ENCODE measurements at places on chromosomes 12 and 14.

DNA sequence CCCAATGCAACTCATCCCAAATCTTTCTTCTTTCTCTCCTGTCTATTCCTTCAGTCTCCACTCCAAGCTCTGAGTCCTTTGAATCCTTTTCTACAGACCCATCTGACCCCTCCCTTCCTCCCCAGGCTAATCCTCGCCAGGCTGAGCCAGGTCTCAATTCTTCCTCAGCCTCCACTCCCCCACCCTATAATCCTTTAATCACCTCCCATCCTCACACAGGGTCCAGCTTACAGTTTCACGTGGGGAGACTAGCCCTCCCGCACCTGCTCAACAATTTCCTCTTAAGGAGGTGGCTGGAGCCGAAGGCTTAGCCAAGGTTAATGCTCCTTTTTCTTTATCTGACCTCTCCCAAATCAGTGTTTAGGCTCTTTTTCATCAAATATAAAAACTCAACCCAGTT, 63.8 kb downstream of the MOK start:
- DNase-seq: no peak

DNA sequence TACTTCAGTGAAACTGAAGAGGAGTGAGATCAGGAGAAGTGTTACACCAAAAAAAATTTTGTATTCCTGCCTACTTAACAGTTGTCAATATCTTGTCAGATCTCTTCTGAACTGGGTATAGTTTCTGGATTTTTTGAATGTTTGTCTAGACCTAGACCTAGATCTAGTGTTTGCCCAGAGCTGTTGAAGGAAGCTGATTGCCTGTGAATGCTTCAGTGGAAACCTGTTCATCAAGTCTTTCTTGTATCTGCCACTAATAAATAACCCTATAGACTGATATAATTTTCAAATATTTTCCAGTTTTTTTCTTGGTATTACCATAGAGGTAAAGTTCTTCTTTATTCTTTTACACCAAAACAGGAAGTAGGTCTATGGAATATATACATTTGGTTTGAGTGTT, 781.5 kb upstream of the FBXO33 start:
- no peak for DNase-seq

GRCh38 chr12:88472775-88473174, 107.5 kb downstream of the KITLG start:
- no peak for DNase-seq

- no peak for DNase-seq
These were observed 89.8 kb upstream of the LRIG3 start for GRCh38 chr12:59010118-59010517.

- DNase-seq: no peak
These were observed 154.4 kb downstream of the CALM1 start for GRCh38 chr14:90551070-90551704.

GRCh38 chr14:69780952-69781351, 14.0 kb downstream of the SRSF5 start:
- DNase-seq: no peak

- DNase-seq: no peak
These were observed 35.9 kb upstream of the GSC start for GRCh38 chr14:94805680-94806288.

DNA sequence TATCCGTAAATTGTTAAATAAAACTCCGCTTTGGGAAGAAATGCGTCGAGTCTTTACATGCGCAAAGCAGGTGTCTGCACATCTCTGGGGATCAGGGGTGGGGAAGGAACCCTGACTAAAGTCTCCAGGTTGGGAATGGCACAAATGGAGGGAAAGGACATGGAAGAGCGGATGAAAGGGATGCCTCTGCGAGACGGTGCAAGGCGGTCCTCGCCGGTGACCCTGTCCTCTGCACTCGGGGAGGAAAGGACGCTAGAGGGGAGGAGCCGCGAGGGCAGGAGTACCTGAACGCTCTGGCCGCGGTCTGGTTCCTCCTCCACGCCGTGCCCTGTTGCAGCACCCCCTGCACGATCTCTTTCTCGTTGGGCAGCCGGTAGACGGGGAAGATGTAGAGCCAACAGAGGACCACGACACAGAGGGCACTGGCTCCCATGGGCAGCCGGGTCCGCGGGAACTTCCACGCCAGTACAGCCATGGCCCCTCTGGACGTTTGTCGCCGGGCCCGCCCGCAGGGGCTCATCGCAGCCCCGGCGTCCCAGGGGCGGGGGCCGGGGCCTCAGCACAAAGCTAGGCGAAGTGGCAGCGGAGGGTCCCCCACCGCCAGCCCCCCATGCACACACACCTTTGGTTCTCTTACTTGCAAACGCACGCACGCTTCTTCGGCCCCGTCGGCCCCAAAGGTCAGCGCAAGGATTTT, 646 bp downstream of the ST8SIA1 start:
- DNase-seq: no peak

- no peak for DNase-seq
These were observed 518.6 kb downstream of the VRK1 start for GRCh38 chr14:97315790-97316189.

GRCh38 chr14:84262932-84263331, 1267.0 kb upstream of the FLRT2 start:
- DNase-seq: no peak

DNA sequence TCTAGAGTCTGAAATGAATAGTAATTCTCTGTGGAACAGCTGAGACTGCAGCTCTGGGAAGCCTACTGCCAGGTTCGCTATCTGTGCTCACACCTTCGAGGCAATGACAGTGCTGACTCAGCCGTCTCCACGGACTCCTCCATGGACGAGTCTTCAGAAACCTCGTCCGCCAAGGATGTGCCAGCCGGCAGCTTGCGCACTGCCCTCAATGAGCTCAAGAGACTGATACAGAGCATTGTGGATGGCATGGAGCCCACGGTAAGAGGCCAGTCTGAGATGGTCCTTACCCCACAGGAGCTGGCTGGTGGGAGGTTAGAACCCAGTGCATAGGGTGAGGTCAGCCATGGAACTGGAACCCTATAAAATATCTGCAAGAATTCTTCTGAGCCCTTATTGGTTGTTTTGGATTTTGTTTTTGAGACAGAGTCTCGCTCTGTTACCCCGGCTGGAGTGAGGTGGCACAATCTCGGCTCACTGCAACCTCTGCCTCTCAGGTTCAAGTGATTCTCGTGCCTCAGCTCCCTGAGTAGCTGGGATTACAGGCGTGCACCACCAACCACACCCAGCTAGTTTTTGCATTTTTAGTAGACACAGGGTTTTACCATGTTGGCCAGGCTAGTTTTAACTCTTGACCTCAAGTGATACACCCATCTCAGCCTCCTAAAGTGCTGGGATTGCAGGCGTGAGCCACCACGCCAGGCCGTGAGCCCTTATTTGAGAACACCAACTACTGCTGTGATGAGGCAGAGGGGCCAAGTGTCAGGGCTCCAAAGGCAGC, 43.9 kb downstream of the RAB35 start:
- no peak for DNase-seq

DNA sequence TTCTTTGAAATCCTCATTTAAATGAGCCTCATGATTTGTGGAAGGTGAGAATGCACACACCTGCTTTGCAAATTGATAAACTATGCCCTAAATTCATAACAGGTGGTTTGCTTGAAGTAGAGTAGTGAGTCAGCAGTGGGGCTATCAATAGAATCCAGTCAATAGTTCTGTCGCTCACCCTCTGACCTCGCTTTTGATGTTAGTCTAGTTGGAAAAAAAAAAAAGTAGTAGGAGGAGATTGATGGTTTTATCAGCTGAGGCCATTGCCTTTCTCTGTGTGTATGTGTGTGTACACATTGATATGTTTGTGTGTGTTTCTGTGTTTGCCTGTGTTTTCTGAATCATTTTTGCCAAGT, 267.3 kb downstream of the SNAPC1 start:
- no peak for DNase-seq

DNA sequence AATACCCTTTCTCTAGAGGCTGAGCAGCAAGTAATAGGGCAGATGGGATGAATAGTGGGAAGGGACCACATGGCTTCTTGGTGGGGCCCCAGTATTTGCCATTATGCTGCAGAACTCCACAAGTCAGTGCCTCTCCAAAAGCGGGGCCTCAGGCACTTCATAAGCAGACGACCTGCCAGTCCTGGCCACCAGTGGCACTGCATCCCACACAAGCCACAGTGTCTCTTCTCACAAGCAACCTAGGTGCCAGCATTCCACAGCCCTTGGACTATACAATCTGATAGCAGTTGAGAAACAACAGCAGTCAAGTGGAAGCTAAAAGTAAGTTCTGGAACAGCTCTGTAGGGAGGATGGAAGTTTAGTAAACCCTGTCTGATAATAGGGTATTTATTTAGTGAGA, 4.2 kb upstream of the SLC8A3 start:
- no peak for DNase-seq

DNA sequence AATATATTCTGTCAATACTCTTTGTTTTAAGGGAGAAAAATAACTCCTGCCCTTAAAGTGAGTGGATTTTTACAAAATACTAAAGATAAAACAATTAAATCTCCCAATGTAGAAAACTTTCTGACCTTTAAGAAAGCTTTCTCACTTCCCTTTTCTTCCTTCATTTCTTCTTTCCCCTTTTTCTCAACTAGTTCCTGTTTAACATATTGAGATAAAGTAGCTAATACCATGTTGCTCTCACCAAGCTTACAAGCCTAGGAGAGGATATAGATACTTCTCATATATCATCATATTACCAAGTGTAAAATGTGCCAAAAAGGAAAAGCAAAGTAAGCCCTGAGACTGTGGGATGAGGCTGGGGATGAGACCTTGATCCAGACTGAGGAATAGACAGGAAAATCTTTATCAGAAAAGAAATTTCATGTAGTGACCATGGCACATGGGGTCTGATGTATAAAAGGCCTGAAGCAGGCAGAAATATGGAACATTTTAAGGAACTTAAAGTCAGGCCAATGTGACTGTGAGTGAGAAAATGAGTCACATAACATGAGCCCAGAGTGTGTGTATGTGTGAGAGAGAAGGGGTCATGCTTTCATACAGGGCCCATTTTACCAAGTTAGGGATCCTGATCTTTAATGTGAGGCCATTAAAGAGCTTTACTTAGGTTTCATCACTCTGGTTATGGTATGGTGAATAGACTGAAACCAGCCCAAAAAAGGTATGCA, 1.6 kb upstream of the RPL10L start:
- no peak for DNase-seq

- DNase-seq: no peak
These were observed 623.1 kb upstream of the LRFN5 start for GRCh38 chr14:40983604-40984003.

DNA sequence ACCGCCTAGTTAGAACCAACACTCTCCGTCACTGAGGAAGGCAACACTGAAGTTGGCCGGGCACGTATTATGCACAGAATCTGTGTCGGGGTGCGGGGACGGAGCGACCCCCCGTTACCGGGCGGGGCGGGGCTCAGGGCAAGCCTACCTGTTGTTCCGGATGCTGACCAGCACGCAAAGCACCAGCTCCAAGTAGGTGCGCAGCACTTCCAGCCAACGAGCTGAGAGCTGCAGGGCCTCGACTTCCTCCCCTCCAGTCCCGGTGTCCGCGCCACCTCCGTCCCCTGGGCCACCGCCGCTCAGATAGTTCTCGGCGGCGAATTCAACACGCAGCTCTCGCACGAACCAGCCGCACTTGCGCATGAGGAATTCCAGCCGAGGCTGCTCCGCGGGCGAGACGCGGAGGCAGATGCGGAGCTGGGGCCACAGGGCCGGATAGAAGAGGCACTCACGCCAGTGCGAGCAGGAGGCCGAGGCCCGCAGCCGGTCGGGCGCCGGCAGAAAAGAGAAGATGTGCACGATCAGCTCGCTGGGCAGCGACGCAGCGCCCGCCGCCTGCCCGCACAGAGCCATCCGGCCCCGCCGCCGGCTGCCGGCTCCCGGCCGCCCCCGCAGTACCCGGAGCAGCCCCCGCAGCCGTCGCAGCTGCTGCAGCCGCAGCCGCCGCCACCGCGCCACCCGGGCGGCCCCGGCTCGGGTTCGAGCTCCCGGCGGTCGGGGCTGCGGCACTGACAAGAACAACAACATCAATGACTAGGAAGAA, 636 bp downstream of the FBXO33 start:
- no peak for DNase-seq

GRCh38 chr12:128445415-128446127, 178.6 kb downstream of the TMEM132C start:
- no peak for DNase-seq

DNA sequence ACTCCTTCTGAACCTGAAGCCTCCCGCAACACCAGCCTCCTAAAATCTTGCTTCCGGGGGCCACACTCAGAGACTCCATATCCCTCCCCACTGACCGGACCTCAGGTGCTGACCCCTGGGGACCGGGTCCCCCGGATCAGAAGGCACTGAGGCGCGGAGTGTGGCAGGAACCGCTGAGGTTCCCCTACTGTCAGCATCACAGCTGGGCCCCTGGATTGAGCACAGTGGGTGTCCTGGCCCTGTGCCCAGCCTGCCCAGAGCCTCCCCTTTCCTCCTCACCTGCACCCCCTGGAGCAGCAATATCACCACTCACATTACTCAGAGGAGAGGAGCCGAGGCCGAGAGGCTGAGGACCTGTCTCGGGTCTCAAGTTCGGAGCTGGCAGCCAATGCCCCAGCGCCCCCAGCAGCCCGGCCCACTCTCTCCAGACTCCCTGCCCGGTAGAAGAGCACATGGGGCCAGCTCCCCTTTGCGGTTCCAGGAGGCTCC, 101.2 kb upstream of the EIF5 start:
- DNase-seq: no peak

GRCh38 chr12:115973968-115974724, 303.3 kb downstream of the MED13L start:
- DNase-seq: no peak

DNA sequence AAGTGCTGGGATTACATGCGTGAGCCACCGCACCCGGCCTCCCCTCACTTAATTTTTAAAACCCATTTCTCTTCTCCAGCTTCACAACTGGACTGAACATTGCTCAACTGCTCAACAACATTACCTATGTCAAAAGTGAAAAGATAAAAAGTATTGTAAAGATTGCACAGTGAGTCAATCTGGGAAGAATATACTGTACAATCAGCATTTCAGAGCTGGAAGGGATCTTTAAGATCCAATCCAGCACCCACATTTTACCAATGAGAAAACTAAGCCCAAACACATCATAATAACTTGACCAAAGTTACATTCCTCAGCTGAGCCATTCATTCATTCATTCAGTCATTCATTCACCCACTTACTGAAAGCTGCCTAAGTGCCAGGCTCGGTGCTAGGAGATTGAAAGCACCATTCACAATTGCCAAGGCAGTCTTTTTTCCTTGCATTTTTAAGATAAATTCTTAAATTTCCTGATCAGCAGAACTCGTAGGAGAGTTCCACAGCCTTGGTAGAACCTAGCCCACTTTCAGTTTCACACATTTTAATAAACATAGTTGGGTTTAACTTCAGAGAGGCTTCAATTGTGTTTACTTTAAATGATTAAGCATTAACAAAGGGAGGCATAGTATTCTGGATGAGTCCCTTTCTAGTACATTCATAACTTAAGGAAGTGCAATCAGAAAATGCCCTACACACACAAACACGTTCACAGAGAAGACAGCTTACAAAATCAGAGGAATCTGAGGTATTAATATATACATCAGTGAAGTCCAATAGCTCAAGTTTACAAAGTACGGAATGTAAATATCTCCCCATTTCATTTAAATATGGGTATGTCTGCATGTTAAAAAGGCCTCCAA, 3.0 kb downstream of the GALNT4 start:
- DNase-seq: no peak

Data from esophagus squamous epithelium (tissue), 5 donors.